ENCODE measurements at places on chromosomes 7 and 10.

GRCh38 chr7:146772601-146773000 is 656.0 kb downstream of the CNTNAP2 start:
- no peak for DNase-seq

DNA sequence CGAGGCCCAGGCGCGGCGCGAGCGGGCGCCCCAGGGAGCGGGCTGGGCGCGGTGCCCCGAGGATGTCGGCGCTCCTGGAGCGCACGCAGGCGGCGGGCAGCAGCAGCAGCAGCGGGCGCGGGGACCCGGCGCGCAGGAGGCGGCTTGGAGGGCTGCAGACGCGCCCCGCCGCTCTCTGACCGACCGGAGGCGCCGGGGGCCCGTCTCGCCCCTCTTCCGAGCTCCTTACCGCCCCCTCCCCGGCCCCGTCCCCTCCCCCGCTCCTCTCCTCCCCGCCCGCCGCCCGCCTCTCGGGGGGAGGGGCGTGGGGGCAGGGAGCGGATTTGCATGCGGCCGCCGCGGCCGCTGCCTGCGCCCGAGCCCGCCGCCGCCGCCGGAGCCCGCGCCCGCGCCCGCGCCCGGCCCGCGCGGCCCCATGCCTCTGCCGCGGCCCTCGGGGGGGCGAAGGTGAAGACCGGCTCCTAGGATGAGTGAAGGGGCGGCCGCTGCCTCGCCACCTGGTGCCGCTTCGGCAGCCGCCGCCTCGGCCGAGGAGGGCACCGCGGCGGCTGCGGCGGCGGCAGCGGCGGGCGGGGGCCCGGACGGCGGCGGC is at the start of gene NRG3:
TSS of gene NRG3 (plus strand) at position 320 of the 592 bp plus-strand sequence.
- no peak for DNase-seq

- DNase-seq, result no peak
These were observed 152.8 kb downstream of the AUTS2 start for GRCh38 chr7:69751026-69751425.

GRCh38 chr10:12834721-12835120 is 166.8 kb downstream of the CCDC3 start:
- DNase-seq, result no peak

GRCh38 chr7:132687016-132687415 is 110.7 kb upstream of the PLXNA4 start:
- no peak for DNase-seq

DNA sequence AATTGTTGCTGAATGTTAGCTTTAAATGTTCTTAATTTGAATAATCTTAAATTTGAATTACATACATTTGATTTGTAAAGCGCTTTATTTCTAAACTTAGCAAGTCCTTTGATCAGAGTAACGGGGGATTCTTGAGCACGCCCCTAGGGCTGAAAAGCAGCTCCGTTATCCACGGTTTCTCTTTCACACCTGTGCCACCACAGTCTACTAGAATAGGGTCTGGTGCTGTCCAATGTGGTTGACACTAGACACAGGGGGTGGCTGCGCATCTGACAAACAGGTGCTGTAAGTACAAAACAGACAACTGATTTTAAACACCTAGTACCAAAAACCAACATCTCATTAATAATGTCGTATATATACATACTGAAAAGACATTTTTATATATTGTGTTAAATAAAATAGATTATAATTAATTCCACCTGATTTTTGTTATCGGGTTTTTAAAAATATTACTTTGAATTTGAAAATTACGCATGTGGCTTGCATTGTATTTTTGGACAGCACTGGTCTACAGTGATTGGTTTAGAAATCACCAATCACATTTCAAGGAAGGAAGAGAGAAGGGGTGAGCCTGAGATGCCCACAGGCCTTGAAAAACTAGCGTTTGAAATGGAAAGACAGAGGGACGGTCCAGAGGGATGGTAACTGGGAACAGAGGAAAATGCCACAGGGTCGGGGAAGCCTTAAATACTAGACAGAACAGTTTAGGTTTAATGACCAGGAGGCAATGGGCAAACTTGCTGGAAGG is 7.3 kb downstream of the SEPHS1 start:
- no peak for DNase-seq

- no peak for DNase-seq
These were observed 167.7 kb upstream of the PPP1R3A start for GRCh38 chr7:114086537-114086913.

DNA sequence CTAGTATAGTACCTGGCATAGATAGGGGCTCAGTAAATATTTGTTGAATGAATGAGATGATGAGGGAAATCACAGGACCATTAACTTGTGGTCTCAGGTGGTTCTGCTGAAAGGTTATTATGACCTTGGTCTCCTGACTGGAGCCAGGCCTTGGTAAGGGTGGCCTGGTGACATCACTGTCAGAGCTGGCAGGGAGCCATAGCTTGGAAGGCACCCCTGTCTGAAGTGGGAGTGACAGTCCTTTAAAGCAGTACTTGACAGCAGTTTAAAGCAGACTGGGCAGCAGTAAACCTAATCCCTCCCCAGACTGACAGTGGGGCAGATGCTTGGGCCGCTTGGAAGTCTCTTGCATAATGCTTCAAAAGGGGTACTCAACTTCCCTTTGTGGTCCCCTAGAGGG is 13.4 kb downstream of the DPCD start:
- DNase-seq, result no peak

DNA sequence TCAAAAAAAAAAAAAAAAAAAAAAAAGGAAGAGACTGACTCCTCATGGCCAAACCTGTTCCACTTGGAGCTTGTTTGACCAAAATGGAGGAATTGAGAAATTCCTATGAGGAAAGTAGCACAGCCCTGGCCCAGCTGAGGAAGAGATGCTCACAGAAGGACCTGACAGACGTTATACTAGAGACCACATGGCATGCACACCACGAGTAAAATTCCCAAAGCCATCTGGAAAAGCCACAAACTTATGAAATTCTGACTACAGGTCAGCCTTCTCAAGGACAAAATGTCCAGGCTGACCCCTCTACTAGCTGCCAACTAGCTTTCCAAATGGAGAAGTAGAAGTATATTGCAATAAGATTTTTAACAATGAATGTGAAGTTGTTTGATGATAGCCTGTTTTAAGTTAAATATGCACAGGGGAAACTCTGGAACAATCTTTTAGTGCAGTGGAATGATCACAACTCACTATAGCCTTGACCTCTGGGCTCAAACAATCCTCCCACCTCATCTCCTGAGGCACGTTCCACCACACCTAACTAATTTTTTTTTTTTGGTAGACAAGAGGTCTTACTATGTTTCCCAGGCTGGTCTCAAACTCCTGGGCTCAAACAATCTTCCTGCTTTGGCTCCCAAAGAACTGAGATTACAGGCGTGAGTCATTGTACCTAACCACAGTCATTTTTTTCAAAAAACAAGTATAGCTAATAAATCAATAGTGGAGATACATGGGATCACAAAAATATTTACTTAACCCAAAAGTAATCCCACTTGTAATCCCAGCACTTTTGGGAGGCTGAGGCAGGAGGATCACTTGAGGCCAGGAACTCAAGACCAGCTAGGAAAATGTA is 75.7 kb downstream of the AKR1D1 start:
- DNase-seq, result no peak

DNA sequence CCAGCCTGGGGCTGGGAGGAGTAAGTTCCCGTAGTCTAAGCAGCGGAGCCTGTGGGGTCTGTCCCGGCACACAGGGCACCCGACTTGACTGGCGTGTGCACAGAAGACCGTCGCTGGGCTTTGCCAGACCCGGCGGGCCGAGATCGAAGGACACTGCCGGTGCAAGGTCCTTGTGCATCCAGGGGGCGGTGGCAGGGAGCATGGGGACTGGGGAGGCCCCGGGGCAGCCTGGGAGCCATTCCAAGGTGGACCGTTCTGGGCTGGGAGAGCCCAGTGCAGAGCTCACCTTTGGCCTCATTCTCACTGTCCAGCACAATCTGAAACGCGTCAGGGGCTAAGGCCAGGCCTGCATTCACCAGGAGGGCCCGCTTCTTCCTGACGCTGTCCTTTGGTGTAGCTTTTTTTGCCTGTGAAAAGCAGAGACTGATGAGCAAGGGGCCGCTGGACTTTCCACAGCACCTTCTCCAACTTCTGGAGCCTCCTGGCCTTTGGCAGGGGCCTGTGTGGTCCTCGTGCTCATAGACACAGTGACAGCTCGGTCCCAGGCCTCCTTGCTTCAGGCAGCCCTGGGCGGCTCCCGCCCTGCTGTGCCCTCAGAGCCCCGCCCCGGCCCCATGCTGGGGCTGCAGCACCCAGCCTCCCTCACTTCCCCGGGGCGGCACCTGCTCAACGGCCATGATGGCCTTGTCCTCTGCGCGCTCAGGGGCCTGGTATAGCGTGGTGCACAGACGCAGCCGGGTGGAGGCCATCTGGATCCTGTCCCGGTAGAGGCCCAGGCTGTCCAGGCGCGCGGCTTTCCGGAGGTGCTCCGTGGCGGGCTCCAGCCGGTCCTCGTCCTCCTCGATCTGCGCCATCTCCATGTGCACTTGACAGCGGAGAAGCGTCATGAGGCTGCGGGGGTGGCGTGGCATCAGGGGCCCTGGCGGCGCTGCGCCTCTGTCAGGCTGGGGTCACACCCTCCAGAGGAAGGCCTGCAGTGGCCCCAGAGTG is 20.3 kb downstream of the CFAP46 start:
- no peak for DNase-seq

GRCh38 chr10:129799942-129800341 is 164.1 kb downstream of the EBF3 start:
- DNase-seq, result no peak

DNA sequence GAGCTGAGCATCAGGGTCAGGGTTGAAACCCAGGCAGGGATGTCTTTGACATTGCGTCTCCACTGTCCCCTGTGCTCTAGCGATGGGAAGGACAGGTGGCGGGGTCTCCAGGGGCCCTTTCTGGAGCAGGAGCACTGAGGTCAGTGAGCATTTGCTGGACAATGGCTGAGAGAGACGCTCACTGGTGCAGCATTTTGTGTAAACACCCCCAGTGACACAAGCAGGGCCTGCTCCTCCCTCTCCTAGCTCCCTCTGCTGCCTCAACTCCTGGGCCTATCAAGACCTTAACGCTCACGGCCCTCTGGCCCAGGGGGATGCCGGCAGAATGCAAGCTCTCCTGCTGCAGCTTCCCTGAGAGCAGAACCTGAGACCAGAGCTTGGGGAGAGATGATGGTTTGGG is 17.4 kb upstream of the INMT start:
- DNase-seq, result no peak

- no peak for DNase-seq
These were observed 23.3 kb downstream of the CLIP2 start for GRCh38 chr7:74312418-74313028.

DNA sequence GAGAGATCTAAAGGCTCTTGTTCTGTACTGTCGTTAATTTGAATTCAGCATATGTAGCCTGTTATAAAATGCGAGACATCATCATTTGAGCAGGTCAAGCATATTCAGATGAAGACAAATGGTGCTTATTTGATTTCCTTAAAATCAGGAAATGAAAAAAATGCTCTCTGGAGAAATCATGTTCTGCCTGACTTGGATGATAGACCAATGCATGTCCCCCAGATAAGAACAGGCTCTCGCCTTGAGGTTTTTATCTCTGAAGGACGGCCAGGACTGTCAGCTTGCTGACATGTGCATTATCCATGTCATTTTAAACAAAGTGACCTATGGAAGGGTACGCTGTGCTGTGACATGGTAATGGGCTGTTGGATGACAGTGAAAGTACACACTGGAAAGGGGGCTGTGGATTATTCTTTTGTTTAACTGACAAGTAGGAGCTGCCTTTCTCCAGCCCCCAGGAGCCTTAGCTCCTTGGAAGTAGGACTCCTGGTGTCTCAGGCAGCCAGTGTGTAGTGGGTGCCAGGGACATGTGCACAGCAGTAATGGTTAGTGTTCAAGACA is 695.1 kb upstream of the GALNT17 start:
- no peak for DNase-seq

DNA sequence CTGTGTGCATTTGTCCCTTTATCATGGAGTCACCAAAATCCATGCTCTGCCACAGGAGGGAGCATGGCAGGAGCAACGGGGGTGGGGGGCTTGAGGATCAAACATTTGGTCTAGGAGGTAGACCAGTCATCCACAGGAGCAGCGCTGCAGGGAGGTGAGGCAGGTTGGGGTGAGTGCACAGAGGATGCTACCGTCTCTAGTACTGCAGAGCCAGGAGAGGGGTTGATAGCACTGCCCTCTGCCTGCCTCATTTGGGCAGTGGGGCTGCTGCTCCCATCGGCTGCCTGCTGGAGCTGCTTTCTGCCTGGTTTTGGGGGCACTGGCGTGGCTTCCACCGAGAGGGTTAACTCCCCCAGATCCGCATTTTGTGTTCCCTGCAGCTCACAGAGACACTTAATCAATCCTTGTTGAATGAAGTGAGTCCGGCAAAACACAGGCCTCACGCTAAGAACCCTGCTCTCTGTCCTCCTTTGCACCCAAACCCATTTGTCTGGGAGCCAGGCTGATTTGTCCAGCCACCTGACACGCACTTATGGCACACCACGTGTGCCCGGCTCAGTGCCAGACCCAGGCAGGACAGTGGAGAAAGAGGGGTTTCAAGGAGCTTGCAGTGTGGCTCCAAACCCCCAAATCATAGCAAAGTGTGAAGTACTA is 527.1 kb upstream of the FOXK1 start:
- DNase-seq, result no peak

DNA sequence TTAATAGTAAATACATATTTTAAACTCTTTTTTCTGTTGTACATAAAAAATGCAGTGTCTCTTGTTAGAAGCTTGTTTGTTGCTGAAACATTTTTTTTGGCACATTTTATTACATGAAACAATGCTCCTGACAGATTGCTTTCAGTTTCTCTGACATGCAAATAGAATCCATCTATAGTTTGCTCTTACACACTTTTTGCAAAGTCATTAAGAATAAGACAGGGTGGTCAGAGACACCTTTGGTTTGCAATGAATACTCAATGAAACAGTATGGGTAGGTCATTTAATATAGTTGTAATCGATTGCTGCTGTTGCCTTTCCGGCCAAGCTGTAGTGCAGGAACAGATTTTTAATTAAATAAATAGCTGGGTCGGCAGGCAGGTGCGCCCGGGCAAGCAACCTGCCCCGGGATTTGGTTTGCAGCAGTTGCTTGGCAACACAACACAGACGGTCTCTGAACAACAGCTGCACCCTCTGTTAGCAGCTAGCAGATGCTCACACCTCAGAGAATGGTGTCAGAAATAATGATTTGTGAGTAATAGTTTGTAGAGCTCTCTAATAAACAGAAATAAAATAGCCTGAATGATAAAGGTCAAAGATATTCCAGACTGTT is 115.7 kb upstream of the CACNA2D1 start:
- no peak for DNase-seq

DNA sequence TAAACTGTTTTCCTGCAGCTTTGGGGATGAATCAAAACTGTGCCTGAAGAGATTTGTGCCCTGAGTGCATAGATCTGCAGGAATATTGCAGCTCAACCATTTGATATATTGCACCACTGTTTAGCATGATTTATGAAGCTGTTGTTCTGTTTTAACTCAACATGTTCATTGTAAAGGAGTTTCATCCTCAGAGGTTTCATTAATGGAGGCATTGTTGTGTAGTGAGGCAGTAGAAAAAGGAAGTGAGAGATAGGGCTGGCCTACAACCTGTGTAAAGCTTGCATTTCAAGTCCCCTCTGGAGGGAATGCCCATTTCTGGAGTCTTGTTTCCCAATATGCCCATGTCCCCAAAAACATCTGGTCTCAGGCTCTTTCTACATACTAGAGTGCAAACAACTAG is 67.5 kb downstream of the DNAJC12 start:
- no peak for DNase-seq
